PC-3 (cell line): ENCODE measurements at places on chromosomes 16 and 17. TPM values are rescaled to one million over a fixed set of nuclear protein-coding genes. Genes with fewer than 3 reads are reported as not detected.

DNA sequence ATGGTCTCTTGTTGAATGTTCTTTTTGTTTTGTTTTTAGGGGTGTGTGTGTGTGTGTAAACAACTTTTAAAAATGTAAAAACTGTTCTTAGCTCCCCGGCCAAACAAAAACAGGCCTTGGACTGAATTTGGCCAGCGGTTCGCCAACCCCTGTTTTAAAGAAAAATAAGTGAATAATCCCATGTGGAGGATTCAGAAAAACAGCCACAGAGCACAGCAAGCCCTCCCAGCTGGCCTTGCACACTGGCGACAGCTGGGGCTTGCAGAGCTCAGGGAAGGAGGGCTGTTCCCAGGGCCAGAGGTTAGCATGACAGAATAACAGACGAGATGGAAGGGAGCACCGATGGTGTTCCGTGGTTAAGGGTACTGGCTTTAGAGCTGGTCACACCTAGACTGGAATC, 39.0 kb downstream of the EMP2 start:
- no peak overlapping the region for H3K27ac ChIP-seq
- no peak overlapping the region for H3K4me3 ChIP-seq
- H3K36me3 ChIP-seq, result peaks cover 14% of the 10 kb centered on the region; the same call in 1 of the 2 replicates
- H3K27me3 ChIP-seq, result no peaks in the 10 kb centered on the region
- no peak for DNase-seq

DNA sequence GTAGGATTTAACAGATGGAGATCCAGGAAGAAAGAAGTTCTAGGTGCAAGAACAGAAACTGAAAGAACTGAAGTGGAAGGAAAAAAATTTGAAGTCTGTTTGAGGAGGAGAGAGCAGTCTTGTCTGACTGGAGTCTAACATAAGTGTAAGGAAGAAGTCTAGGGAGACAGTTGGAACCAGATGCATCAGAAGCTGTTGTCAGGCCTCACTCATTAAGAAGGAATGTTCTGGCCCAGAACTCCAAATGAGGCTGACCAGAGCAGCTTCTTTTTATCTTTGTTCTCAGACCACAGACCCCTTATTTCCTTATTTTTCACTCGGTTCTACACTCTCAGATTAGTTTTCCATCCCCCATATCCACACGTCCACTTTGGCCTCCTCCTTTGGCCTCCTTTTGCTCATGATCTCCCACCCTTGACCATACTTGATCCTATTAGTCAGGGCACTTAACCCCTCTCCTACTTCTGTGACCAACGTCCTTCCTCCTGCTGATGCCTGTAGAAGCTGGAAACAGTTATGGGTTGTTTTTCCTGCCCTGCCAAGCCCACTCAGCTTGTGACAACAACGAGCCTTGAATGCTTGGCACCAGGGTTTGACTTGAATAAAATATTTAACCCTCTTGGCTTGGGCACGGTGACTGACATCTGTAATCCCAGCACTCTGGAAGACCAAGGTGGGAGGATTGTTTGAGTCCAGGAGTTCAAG, 7.0 kb upstream of the MYH2 start:
- H3K27ac ChIP-seq, result no peak overlapping the region
- H3K36me3 ChIP-seq, result no peaks in the 10 kb centered on the region
- no peak overlapping the region for H3K4me3 ChIP-seq
- no peaks in the 10 kb centered on the region for H3K4me1 ChIP-seq
- H3K27me3 ChIP-seq, result peaks cover 8% of the 10 kb centered on the region; the same call in 1 of the 2 replicates

- H3K4me1 ChIP-seq, result no peaks in the 10 kb centered on the region
- DNase-seq, result peak; percentile 60
- H3K27me3 ChIP-seq, result no peaks in the 10 kb centered on the region
- H3K4me3 ChIP-seq, result no peak overlapping the region
These were observed 14.6 kb upstream of the CD79B start for GRCh38 chr17:63946440-63947363.

- H3K27ac ChIP-seq, result no peak overlapping the region
- H3K4me1 ChIP-seq, result no peaks in the 10 kb centered on the region
- H3K36me3 ChIP-seq, result peaks cover 18% of the 10 kb centered on the region
- H3K27me3 ChIP-seq, result no peaks in the 10 kb centered on the region
- no peak for DNase-seq
- no peak overlapping the region for H3K4me3 ChIP-seq
These were observed 33.7 kb upstream of the COQ7 start for GRCh38 chr16:19033761-19034160.

DNA sequence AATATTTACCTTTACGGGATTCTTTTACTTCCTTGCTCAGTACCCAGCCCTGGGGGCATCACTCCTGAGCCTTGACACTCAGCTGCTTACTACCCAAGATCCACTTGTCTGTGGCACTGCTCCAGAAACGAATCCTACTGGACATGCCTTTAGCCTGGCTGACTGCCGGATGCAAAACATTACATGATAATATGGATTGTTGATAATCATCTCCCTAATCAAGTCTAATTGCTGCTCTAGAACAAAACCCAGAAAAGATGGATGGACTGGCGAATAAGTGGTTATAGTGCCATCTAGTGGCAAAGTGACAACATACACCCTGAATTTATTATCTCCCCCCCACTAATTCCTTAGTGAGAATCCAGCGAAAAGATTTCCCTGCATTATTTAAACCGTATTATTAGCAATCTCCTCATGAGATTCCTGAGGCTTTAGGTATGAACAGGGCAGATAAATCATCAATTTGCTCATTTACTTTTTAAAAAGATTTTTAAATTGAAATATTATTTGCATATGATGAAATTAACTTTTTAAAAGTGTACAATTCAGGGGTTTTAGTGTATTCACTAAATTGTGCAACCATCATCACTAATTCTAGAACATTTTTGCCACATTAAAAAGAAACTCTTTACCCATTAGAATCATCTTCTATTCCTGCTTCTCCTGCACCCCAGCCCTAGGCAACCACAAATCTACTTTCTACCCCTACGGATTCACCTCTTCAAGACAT, 61.6 kb downstream of the RGS9 start:
- no peaks in the 10 kb centered on the region for H3K27me3 ChIP-seq
- 0 out of 2 replicates have a peak, but pooled peaks cover 6% of the 10 kb centered on the region for H3K4me1 ChIP-seq
- no peak overlapping the region for H3K4me3 ChIP-seq
- H3K36me3 ChIP-seq, result no peaks in the 10 kb centered on the region

DNA sequence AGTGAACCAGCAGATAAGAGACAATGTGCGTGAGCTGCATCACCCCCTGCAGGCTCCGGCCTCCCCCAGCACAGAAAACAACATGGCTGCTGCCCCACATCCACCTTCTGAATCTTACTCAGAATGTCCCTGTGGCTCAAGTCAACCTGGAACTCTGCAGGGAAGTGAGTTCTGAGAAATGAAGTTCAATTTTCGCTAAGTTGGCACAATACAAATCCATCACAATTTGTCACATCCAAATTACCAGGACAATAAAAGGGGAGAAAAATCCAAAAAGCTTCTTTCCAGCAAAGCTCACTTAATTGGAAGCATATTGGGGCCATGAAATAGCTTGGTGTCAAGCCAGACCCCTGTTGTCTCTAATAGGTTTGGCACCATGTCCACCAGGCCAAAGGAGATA, 38.1 kb downstream of the CLEC19A start:
- no peaks in the 10 kb centered on the region; the same call in 1 of the 2 replicates for H3K27me3 ChIP-seq
- H3K4me3 ChIP-seq, result no peak overlapping the region
- DNase-seq, result no peak
- H3K4me1 ChIP-seq, result no peaks in the 10 kb centered on the region
- no peaks in the 10 kb centered on the region for H3K36me3 ChIP-seq

GRCh38 chr17:6558276-6558675, 1.9 kb upstream of the PITPNM3 start:
- peaks cover 18% of the 10 kb centered on the region for H3K4me1 ChIP-seq
- no peak for DNase-seq
- no peak overlapping the region for H3K4me3 ChIP-seq

The PYCARD gene
- 16.5 and 29.8 TPM in 2 replicates for total RNA-seq

DNA sequence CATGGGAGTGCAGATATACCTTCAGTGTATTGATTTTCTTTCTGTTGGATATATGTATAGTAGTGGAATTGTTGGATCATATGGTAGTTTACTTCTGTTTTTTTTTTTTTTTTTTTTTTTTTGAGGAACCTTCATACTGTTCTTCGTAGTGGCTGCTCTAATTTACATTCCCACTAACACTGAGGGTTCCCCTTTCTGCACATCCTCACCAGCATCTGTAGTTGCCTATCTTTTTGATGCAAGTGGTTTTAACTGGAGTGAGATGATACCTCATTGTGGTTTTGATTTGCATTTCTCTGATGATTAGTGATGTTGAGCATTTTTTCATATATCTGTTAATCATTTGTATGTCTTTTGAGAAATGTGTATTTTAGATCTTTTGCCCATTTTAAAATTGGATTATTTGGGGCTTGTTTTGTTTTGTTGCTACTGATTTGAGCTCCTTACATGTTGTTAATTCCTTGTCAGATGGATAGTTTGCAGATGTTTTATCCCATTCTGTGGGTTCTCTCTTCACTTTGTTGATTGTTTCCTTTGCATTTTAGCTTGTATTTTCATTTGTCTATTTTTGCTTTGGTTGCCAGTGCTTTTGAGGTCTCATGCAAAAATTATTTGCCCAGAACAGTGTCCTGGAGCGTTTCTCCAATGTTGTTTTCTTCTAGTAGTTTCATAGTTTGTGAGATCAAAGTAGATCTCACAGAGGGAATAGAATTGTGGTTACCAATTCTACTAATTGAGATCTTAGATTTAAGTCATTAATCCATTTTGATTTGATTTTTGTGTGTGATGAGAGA, 25.0 kb upstream of the BCAS3 start:
- DNase-seq, result no peak
- H3K4me3 ChIP-seq, result no peak overlapping the region
- H3K27ac ChIP-seq, result no peak overlapping the region

The SNX20 gene
- total RNA-seq, result not detected in 2 replicates

DNA sequence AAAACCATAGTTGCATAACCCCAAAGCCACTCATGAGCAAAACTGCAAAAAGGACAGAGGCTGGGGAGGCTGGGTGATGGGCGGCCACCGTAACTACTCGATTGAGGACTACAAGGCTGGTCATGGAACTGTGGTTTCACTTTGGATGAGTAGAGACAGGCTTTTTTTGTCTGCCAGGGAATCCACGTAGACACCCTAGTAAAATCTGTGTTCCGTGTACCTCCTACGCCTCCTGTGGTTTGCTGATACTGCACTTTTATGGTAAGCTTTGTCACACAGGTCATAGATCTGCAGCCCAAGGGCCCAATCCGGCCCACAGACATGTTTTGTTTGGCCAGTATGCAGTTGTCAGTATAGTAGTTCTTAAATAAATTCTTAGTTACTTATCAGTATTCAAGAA, 2.2 kb upstream of the TLCD3B start:
- no peak overlapping the region for H3K4me3 ChIP-seq
- no peak for DNase-seq
- no peak overlapping the region for H3K27ac ChIP-seq
- H3K36me3 ChIP-seq, result no peaks in the 10 kb centered on the region; the same call in 1 of the 2 replicates

The APOBR gene
- 0.04 TPM in 1 of 2 replicates, not detected in the other for total RNA-seq

- no peaks in the 10 kb centered on the region for H3K36me3 ChIP-seq
- no peak overlapping the region for H3K27ac ChIP-seq
- no peaks in the 10 kb centered on the region for H3K4me1 ChIP-seq
- no peak overlapping the region for H3K4me3 ChIP-seq
- no peak for DNase-seq
- peaks cover 40% of the 10 kb centered on the region for H3K27me3 ChIP-seq
These were observed 80.9 kb upstream of the ZNF423 start for GRCh38 chr16:49936791-49937190.

DNA sequence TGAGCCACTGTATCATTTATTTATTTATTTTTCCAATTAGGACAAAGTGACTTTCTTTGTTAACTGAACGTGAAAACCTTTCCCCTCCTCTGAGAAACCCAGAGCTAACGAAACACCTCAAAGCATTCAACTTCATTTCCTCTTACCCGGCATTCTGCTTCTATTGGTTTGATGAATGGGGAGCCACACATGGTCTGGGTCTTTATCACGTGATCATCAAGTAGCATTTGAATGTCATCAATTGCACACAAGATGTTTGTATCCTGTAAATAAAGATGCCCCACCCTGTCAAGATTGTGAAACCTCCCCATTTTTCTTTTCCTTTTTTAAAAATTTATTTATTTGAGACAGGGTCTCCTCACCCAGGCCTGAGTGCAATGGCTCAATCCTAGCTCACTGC, 80.1 kb downstream of the DNAH3 start:
- H3K27ac ChIP-seq, result no peak overlapping the region
- no peak overlapping the region for H3K4me3 ChIP-seq
- no peaks in the 10 kb centered on the region for H3K4me1 ChIP-seq
- no peaks in the 10 kb centered on the region for H3K27me3 ChIP-seq
- no peaks in the 10 kb centered on the region for H3K36me3 ChIP-seq

The ABI3 gene
- total RNA-seq, result not detected in 2 replicates

The KRTAP3-2 gene
- total RNA-seq, result not detected in 2 replicates

The LITAFD gene
- not detected in 2 replicates for total RNA-seq

DNA sequence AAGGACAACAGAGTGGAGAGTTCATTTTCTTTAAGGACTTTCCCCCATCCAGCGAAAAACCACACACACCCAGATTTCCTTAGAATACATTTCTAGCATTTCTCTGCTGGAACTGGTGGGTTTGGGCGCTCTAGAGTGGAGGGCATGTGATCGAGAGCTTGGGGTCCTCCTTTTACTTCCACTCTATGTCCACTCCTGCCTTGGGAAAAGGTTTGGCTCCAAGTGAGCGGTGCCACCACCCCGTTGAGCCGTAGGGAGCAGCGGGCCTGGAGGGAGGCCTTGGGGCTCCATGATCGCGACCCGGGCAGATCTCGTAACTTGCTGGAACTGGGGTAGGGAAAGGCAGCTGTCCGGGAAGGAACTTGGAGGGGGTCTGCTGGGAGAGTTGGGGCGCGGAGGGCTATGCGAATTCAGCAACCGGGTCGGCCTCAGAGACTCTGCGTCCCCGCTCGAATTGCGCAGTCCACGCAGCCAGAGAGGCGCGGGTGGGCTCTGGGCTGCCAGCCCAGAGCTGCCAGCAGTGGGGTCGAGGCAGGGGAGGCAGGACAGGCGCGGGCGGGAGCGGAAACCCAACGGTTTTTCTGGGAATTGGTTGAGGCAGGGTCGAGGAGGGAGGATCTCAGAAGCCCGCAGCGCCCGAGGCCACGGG, 2.3 kb downstream of the DLX4 start:
- no peak overlapping the region for H3K4me3 ChIP-seq
- H3K27me3 ChIP-seq, result peaks cover 74% of the 10 kb centered on the region
- no peak for DNase-seq
- no peak overlapping the region for H3K27ac ChIP-seq
- no peaks in the 10 kb centered on the region for H3K4me1 ChIP-seq
- H3K36me3 ChIP-seq, result no peaks in the 10 kb centered on the region

DNA sequence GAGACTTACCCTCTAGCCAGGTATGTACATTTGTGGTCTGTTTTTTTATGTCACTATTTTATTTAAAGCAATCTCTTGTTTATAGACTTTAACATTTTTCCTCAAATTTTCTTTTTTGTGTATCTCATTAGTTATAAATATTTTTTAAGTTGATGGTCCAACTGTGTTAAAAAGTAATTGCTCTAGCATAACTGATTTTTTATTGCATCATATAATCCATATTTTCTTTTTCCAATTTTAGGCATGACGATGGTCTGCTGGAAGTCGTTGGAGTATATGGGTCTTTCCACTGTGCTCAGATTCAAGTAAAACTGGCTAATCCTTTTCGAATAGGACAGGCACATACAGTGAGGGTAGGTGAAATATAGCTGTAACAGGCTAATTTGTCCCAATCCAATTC, 27.9 kb downstream of the DGKE start:
- peaks cover 30% of the 10 kb centered on the region for H3K36me3 ChIP-seq
- no peak for DNase-seq
- no peak overlapping the region for H3K27ac ChIP-seq
- no peak overlapping the region for H3K4me3 ChIP-seq

The DRG2 gene
- total RNA-seq, result 84.1 and 102 TPM in 2 replicates

- no peaks in the 10 kb centered on the region for H3K27me3 ChIP-seq
- no peaks in the 10 kb centered on the region for H3K4me1 ChIP-seq
- no peaks in the 10 kb centered on the region for H3K36me3 ChIP-seq
- H3K4me3 ChIP-seq, result no peak overlapping the region
These were observed 441.6 kb upstream of the SALL1 start for GRCh38 chr16:51592535-51593300.

The PLSCR3 gene
- total RNA-seq, result 53.8 and 62.7 TPM in 2 replicates
